ENCODE measurements at places on chromosomes 7 and 10. TPM values are rescaled to one million over a fixed set of nuclear protein-coding genes. Genes with fewer than 3 reads are reported as not detected.
A peak's percentile ranks its signal among the peaks of the same experiment; 100 is the strongest.

Gene CLEC5A
- total RNA-seq, result 0.29 TPM

Gene OR2A7
- total RNA-seq, result 1.7 TPM

Gene MSANTD7
- total RNA-seq, result 28.5 TPM

Gene TSC22D4
- total RNA-seq, result 96.2 TPM

Gene CALN1
- total RNA-seq, result not detected

Gene AEBP1
- 8.9 TPM for total RNA-seq

Gene CFAP43
- total RNA-seq, result 0.07 TPM

Gene PILRA
- total RNA-seq, result 0.84 TPM

Gene OR9A2
- total RNA-seq, result not detected

Gene CASP2
- total RNA-seq, result 107 TPM

Gene PTN
- total RNA-seq, result not detected

Gene PTF1A
- not detected for total RNA-seq

DNA sequence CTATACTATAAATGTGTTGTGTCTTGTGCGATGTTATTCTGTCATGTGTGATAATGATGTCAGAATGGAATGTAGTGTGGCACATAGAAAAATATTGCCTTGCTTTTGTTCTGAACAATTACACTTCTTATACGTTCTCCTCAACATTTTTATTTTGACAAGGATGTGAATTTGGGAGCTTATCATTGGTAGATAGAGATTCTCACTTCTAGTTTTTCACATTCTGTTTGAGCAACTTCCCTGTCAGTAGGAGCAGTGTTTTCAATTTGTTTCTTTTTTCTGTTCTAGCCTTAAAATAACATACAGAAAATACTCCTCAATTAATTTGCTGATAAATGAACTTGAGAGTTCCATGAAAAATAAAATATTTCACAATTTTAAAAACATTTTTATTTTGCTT is 17.6 kb downstream of the SUN3 start:
- H3K4me3 ChIP-seq, result no peak overlapping the region
- no peak overlapping the region for H3K27ac ChIP-seq

- H3K36me3 ChIP-seq, result no peaks in the 10 kb centered on the region
- no peak for DNase-seq
- H3K4me3 ChIP-seq, result no peak overlapping the region
- no peaks in the 10 kb centered on the region for H3K4me1 ChIP-seq
- H3K27me3 ChIP-seq, result no peaks in the 10 kb centered on the region
- no peak overlapping the region for H3K27ac ChIP-seq
Measured at GRCh38 chr7:30253796-30254165, 30.6 kb upstream of the ZNRF2 start.

GRCh38 chr7:2859952-2860351 is 15.8 kb upstream of the GNA12 start:
- no peak for DNase-seq
- H3K4me1 ChIP-seq, result peaks cover 22% of the 10 kb centered on the region
- H3K27ac ChIP-seq, result no peak overlapping the region
- H3K27me3 ChIP-seq, result no peaks in the 10 kb centered on the region

- no peaks in the 10 kb centered on the region for H3K36me3 ChIP-seq
- DNase-seq, result no peak
- no peak overlapping the region for H3K4me3 ChIP-seq
- H3K27ac ChIP-seq, result no peak overlapping the region
Measured at GRCh38 chr7:18623389-18623788, 127.8 kb downstream of the HDAC9 start.

GRCh38 chr7:111223802-111224253 is 132.9 kb downstream of the LRRN3 start:
- H3K27ac ChIP-seq, result peak overlapping the region; percentile 45
- H3K27me3 ChIP-seq, result no peaks in the 10 kb centered on the region
- H3K36me3 ChIP-seq, result no peaks in the 10 kb centered on the region
- H3K4me3 ChIP-seq, result no peak overlapping the region
- no peak for DNase-seq

DNA sequence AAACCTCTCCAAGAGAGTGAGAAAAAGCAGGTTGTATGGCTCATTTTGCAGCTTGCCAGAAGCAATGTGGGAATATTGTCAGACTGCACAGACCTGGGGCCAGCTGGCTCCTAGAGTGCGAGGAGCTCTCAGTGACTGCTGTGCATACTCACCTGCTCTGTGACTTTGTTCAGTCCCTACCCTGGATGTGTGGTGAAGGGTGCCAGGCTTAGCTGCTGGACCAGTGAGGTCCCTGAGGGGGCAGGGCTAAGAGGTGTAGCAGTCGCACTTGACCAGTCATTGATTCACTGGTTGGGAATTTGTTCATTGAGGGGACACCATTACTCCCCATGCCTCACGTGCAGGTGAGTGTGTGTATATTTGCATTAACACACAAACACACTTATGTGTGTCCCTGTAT is 60.1 kb downstream of the IKZF1 start:
- H3K27me3 ChIP-seq, result no peaks in the 10 kb centered on the region
- no peak for DNase-seq
- H3K36me3 ChIP-seq, result peaks cover 27% of the 10 kb centered on the region

DNA sequence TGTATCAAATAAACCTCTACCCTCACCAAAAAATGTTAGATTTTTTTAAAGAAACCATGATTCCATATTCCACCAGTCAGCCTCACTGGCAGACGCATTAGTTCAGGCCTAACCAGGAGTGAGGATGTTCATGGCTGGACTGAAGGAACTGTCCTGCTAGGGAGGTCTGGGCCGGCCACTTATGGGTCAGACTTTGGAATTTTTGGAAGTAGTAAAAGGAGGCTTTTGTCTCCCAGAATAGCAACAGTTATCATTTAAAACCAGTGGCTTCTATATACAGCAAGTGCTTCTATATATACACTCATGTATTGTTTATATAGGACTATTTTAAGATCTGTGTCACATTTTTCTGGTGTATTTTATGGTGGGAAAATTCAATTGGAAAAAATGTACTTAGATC is 120.5 kb downstream of the CNNM2 start:
- no peak overlapping the region for H3K4me3 ChIP-seq
- no peaks in the 10 kb centered on the region for H3K4me1 ChIP-seq
- no peak overlapping the region for H3K27ac ChIP-seq
- no peaks in the 10 kb centered on the region for H3K36me3 ChIP-seq

DNA sequence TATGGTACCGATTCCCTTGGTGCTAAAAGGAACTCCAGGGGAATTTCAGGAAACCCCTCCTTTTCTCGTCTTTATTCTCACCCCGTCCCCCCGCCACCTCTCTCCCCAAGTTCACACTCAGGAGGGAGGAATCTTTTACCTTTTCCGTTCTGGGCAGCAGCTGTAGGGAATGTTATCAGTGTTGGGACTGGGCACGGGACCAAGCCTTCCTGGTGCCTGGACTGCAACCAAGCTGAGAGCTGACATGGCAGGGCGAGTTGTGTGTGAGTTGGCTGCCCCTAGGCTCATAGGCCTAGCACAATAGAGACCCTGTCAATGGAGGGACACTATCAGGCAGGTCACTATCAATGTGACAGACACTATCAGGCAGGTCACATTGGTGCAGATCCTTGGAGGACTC is 121.4 kb downstream of the TCF7L2 start:
- DNase-seq, result no peak
- no peaks in the 10 kb centered on the region for H3K4me1 ChIP-seq
- H3K4me3 ChIP-seq, result no peak overlapping the region
- H3K27me3 ChIP-seq, result no peaks in the 10 kb centered on the region
- H3K27ac ChIP-seq, result no peak overlapping the region
- no peaks in the 10 kb centered on the region for H3K36me3 ChIP-seq

DNA sequence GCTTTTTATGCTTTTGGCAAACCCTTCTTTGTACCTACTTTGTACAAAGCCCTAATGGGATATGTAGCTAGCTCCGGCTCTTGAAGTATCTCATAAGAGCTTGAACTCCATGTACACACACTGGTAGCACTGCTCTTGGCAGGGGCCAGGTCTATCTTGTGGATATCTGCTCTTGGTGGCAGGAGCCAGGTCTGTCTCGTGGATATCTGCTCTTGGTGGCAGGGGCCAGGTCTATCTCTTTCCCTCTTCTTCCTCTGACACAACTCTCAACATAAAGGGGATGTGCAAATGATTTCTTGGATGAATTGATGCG is 91.9 kb downstream of the WNT2 start:
- no peak for DNase-seq
- H3K27me3 ChIP-seq, result no peaks in the 10 kb centered on the region
- no peak overlapping the region for H3K4me3 ChIP-seq

GRCh38 chr10:97701438-97702069 is 12.0 kb upstream of the MARVELD1 start:
- H3K27ac ChIP-seq, result no peak overlapping the region
- H3K36me3 ChIP-seq, result no peaks in the 10 kb centered on the region
- H3K27me3 ChIP-seq, result no peaks in the 10 kb centered on the region
- peak; percentile 24 for DNase-seq

- H3K36me3 ChIP-seq, result no peaks in the 10 kb centered on the region
- H3K4me1 ChIP-seq, result no peaks in the 10 kb centered on the region
- H3K27ac ChIP-seq, result no peak overlapping the region
- H3K27me3 ChIP-seq, result no peaks in the 10 kb centered on the region
- no peak for DNase-seq
Measured at GRCh38 chr10:5942001-5942400, 35.3 kb downstream of the IL15RA start.

DNA sequence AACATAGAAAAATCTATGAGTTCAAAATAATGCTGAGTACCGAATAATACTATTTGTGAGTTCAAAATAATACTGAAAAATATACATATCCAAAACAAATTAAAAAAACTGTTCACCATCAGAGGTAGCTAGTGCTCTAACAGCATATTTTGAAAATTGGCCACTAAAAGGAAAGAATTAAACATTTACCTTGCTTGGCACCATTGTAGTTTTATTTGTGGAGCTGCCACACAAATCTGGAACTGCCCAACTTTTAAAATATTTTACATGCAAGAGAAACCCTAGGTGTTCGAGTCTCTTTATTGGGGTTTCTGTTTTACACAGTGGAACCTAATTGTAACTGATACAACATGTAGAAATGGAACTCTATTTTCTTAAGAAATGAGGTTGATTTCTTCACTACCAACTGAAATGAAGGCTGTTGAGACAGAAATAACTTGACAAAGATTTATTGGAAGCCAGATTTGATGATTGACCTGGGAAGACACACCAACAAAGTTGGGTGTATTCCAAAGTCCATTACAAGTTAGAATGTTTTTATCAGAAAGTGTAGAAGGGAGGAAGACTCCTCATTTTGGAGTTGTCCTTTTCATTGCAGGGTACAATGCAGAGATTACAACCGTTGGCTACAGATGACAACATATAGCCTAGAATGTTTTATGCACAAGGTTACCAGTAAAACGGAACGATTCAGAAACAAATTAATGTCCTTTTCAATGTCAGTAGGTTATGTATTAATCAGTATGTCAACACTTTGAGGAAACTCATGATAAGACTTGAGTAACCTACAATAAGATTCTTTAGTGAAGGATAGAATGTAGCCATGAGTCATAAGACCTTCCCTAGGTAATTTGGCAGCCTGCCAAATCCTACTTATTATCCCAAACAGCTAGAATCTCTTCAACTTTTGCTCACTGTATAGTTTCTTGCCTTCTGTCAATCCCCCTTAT is 73.8 kb upstream of the PAPSS2 start:
- H3K27ac ChIP-seq, result no peak overlapping the region
- H3K36me3 ChIP-seq, result no peaks in the 10 kb centered on the region
- no peaks in the 10 kb centered on the region for H3K27me3 ChIP-seq
- no peak for DNase-seq

GRCh38 chr7:159094919-159095915 is 49.5 kb downstream of the VIPR2 start:
- H3K4me3 ChIP-seq, result no peak overlapping the region
- no peaks in the 10 kb centered on the region for H3K36me3 ChIP-seq
- no peak overlapping the region for H3K27ac ChIP-seq
- H3K27me3 ChIP-seq, result no peaks in the 10 kb centered on the region
- no peak for DNase-seq

DNA sequence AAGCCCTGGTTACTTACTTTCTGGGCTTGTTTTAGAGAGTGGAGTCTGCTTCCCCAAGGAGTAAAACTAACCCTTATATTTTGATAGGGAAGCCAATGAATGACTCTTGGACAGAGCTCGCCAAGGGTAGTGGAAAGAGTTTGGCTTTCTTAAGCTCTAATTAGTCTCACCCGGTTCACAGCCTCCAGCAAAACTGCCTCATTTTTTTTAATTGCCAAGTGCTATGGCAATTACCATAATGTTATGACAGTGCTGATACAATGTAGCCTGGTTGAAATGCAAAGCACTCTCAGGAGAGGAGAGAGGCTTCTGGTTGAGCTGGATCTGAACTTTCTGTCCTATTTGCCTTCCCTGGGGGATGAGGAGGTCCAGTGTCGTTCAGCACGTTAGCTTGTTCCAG is 376.1 kb upstream of the CHRM2 start:
- no peaks in the 10 kb centered on the region for H3K36me3 ChIP-seq
- no peak overlapping the region for H3K27ac ChIP-seq
- no peaks in the 10 kb centered on the region for H3K27me3 ChIP-seq
- no peak for DNase-seq

DNA sequence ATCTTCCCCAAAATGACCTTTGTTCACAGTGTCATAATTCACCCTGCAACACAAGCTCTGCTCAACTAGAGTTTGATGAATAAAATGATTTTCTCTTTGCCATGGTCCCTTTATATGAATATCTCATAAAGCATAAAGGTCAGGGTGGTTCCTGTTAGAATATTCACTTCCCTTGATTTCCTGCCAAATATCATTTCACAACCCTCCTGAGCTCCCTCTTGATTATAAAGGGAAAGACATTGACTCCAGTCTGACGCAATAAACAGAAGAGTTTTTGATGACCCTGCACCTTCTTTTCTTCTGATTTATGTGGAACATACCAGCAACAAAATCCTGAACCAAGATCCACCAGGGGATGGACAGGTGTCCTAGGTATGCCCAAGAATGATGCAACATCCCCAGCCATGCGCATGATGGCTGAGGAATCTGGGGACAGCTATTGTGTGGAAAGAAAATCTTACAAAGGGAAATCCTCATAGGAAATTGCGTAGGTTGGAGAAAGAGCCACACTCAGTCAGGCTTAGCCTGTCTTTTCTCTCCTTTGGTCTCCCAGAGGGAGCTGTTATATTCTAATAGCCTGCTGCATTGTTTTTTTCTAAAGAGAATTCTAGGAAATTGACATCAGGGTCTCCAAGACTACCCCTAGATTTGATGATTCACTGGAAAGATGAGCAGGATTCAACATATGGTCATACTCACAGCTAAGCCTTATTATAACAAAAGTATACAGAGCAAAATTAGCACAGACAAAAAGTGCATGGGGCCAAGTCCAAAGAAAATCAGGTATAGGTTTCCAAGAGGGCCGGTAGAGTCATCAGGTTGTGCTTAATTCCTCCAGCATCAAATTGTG is 18.8 kb downstream of the IFIT3 start:
- H3K4me3 ChIP-seq, result no peak overlapping the region
- H3K36me3 ChIP-seq, result no peaks in the 10 kb centered on the region
- H3K27ac ChIP-seq, result no peak overlapping the region

DNA sequence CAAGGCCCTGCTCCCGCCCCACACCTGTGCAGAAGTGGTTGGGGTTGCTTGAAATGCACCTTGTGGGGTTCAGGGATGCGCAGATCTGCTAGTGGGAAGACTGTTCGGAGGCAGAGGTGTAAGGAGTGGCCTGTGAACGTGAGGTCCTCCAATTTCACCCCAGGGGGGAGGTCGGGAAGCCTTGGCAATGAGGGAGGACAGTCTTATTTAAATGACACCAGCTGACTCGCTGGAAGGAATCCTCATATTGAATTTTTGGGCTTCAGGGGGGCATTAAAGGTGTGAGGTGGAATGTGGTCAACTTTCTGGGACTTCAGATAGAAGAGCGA is 218.8 kb upstream of the CELF2 start:
- H3K27ac ChIP-seq, result no peak overlapping the region
- H3K36me3 ChIP-seq, result no peaks in the 10 kb centered on the region
- DNase-seq, result no peak
- no peaks in the 10 kb centered on the region for H3K27me3 ChIP-seq
- no peak overlapping the region for H3K4me3 ChIP-seq

GRCh38 chr7:70849580-70850235 is 282.2 kb upstream of the GALNT17 start:
- H3K4me1 ChIP-seq, result no peaks in the 10 kb centered on the region
- no peaks in the 10 kb centered on the region for H3K36me3 ChIP-seq
- DNase-seq, result no peak
- no peak overlapping the region for H3K27ac ChIP-seq
- H3K27me3 ChIP-seq, result no peaks in the 10 kb centered on the region

Data from CD8-positive, alpha-beta memory T cell (primary cell).